Dermis microvascular lymphatic vessel endothelial cell (primary cell): ENCODE measurements at places on chromosomes 16 and 17.

- peak; percentile 46 for DNase-seq
Observed at GRCh38 chr17:80760511-80760911, 215.9 kb downstream of the RPTOR start.

DNA sequence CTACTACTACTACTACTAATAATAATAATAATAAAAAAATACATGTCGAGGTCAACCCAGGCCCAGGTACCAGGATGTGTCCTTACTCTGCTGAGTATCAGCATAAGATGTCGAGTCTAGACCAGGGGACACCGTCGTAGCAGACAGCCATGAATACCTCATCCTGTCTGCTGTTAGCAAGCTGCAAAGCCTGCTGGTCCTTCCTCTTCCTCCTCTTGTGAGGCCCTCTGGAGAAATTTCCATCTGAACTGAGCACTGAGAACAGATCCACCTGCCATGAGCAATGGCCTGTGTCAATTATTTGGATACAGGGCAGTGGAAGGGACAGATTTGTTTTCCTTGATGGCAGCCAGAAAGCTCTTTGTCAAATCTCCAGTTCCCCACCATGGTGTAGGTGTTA lies 168.5 kb downstream of the XYLT1 start:
- no peak for DNase-seq

GRCh38 chr17:20852239-20852989 lies 190.4 kb downstream of the USP22 start:
- no peak for DNase-seq

- DNase-seq: no peak
Observed at GRCh38 chr16:56414366-56414765, 11.0 kb downstream of the AMFR start.

DNA sequence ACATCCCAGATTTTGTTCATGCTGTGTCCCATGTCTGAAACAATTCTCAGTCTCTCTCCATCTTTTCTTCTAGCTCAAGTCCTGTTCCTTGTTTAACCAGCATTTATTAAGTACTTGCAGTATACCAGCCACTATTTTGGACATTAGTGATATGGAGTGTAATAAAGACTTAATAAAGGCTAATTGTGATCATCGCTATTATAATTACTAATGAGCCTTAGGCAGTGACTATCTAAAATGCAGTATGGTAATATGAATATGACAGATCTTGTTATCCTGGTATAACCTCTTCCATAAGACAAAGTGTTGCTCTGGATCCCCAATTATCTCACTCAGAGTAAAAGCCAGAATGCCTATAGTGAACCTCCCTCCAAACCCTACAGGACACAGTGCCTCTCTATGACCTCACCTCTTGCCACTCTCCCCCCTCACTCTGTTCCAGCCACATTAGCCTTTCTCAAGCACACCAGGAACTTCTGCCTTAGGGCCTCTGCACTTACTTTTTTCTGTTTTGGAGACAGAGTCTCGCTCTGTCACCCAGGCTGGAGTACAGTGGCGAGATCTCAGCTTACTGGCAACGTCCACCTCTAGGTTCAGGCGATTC lies 1.8 kb upstream of the FLOT2 start:
- no peak for DNase-seq

DNA sequence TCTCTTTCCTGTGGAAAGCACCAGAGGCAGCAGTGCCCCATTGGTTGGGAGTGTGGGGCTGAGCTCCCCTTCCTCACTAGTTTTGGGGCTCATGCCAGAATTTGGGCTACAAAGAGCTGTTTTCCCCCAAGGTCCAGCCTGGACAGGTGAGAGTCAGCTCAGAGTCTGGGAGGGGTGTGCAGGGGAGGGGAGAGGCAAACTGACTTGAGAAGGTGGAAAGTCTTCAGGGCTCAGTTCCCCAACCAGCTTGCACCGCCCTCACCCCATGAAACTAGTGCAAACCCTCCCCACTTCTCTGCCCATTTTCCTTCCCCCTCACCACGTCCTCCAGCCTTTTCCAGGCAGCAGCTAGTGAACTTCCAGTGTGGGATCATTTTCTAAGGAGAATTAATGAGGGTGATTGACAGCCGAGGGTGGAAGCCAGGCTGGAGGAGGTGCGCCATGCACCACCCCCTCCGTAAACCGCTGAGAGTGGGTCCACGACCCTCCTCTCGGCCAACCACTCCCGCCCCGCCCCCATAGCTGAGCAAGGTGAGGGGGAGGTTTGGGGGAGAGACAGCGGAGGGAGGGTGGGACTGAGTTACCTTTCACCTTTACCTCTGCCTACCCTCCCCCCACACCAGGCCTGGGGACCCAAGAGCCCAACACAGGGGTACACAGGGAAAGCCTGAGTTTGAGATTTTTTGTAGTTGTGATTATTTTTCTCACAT lies 6.2 kb upstream of the DLX4 start:
- no peak for DNase-seq

GRCh38 chr16:14483819-14484385 lies 146.2 kb downstream of the PARN start:
- DNase-seq: no peak

DNA sequence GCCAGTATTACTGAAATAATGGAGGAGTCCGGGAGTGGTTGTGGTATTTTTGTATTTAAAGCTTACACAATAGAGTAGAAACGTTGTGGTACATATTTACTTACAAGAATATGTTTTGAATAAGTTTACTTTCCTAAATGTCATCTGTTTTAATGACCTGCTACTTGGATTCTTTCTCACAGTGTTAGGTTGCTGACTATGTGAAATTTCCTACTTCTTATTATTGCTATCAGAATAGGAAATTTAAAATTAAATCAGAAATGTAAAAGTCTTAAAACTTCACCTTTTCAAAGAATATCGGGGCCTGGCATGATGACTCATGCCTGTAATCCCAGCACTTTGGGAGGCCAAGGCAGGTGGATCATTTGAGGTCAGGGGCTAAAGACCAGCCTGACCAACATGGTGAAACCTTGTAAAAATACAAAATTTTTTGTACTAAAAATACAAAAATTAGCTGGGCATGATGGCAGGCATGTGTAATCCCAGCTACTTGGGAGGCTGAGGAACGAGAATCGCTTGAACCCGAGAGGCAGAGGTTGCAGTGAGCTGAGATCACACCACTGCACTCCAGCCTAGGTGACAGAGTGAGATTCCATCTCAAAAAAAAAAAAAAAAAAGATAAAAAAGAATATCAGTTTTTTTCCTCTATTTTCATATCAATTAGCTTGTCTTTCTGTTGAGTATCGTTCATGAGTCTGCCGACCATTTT lies 77.8 kb downstream of the VMP1 start:
- DNase-seq: peak; percentile 13

DNA sequence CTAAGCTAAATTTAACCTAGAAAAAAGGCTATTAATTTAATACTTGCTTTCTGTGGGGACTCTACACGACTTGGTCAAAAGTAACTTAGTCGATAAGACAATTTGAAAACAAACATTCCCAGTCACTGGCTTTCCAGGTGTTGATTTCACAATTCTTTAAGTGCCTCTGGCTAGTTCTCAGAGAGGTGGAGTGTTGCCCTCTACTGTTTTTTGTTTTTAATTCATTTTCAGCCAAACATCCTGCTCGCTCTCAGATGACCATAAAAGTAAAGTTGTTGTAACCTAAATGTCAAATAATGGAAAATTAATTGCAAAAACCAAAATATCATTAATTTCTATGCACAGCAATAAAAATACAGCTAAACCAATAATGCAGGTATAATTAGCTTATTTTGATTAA lies 107.1 kb downstream of the MYO1D start:
- DNase-seq: peak; percentile 28

DNA sequence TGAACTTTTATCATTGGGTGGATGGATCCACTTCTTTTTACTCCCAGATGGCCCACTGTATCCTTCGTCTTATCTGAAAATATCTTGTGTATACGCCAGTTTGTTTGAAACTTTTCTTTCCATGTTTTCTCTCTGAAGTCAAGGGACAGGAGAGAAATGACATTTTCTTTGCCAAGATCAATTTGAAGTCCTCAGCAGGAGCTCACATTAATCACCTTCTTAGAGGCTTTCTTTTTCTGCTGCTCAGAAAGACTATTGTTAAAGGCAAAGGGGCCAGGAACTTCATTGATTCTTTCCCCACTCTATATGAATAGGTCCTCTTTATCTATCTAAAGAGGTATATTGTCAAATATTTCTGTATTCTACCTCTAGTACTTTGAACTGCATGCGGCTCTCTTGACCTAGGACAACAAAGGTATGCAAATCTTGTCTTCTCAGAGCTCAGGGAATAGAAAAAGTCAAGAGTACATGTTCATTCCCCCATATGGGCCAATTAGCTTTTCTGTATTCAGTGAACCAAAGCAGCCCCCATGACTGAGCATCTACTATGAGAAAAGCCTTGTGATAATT lies 583.3 kb downstream of the HS3ST4 start:
- DNase-seq: no peak

- DNase-seq: no peak
Observed at GRCh38 chr16:65697521-65697920, 575.7 kb upstream of the CDH11 start.

DNA sequence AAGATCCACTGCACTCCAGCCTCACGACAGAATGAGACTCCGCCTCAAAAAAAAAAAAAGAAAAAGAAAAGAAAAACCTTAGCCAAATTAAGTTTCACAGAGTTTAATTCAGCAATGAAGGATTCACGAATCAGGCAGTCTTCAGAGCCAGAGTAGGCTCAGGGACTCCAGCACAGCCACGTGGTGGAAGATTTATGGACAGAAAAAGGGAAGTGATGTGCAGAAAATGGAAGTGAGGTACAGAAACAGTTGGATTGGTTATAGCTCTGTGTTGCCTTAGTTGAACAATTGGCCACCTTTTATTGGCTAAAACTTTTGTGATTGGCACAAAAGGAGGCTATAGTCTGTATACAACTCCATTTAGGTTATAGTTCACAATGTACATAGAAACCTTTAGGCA lies 256.6 kb downstream of the HS3ST3B1 start:
- no peak for DNase-seq

- DNase-seq: peak; percentile 64
Observed at GRCh38 chr17:42252597-42253550, 23.3 kb downstream of the STAT5B start.

GRCh38 chr17:82528484-82529265 lies 9.1 kb downstream of the FOXK2 start:
- DNase-seq: peak; percentile 69

DNA sequence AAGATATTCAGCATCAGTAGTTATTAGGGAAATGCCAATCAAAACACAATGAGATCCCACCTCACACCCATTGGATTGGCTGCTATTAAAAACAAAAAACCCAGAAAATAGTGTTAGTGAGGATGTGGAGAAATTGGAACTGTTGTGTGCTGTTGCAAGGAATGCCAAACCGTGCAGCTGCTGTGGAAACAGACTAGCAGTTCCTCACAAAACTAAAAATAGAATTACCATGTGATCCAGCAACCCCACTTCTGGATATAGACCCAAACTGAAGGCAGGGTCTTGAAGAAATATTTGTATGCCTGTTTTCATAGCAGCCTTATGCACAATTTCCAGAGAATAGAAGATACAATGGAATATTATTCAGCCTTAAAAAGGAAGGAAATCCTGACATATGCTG lies 46.0 kb downstream of the FOXK2 start:
- DNase-seq: no peak

DNA sequence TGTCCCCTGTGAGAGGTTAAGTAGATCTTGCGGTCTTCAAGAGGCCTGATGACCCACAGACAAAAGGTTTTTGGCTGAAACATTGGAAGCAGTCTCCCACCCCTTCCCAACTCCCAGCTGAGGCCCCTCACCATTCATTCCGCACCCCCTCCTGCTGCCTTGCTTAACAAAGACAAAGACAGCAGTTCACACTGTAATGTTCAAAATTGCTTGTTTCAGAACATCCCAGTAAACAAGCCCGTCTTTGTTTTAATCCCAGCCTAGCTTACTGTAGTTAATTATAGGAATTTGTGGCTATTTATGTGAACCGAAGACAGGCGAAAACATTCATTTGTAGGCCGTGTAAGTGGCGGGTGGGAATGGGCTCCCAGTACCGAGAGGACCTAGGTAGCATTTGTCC lies 55.7 kb downstream of the IRX5 start:
- no peak for DNase-seq

DNA sequence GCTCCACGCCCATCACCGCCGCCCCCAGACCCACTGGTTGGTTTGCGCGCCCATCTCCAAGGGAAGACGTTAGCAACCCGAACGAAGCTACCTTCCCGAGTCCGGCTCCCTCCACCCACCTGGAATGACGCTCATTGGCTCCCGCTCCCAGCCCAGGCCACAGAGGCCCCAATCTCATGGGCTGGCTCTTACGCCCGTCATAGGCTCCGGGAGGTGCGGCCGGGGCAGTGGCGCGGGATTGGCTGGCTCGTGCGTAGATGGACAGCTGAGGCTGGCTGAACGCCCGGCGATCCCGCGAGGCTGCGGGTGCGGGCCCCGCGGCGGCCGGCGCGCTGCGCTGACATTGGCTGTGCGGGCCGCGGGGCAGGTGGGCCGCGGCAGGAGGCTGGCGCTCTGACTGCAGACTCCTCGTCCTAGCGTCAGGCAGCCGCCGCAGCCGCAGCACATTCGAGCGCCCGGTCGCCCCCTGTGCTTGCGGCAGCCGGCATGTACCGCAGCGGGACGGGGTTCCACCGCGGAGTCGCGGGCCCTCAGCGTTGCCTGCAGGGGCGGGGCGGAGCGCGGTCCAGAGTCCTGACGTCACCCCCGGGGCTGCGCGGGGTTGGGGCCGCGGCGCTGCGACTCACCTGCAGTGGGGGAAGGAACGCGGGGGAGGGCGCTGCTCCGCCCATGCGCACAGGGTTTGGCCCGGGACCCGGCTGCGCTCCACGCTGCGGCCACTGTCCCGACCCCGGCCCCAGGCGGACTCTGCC lies 453 bp upstream of the MYH10 start:
- peak; percentile 99 for DNase-seq

GRCh38 chr17:15414532-15415306 lies 52.7 kb downstream of the CDRT4 start:
- DNase-seq: no peak

GRCh38 chr17:29844339-29845048 lies 85.5 kb downstream of the SSH2 start:
- no peak for DNase-seq

DNA sequence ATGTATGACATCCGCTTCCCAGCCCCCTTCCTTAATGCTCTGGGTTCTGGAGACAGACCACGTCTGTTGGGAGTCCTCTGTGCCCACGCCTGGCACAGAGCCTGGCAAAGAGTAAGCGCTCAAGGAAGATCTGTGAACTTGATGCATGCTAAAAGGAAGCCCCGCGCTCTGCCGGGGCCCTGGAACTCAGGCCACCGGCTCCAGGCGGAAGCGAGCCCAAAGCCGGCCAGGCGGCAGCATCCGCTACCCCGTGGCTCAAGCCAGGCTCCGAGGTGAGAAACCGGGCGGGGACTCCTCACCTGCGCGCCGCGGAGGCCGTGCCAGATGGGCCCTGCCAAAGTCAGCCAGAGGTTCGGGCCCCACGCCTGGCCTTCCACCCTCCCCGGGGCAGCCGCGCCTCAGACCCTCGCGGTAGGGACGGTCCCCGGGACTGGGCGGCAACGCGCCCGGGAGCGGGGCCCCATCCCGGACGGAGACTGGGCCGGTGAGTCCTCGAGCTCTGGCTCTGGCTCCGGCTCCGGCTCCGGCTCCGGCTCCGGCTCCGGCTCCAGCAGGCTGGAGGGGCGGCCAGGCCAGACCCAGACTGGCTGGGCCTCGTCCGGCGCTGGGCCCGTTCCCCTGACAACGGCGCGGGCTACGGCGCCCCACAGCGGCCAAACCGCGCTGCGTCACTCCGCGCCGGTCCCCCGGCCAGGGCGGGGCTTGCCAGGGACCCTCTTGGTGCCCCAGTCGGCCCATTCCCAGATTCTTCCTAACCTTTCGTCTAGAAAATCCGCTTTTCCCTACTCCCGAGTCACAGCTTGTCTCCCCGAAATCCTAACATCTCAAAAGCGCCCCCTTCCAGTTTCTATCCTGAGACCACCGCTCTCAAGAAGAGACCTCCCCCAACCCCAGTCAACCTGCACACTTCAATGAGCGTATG lies at the start of gene ZDHHC1:
Gene ZDHHC1, minus strand, starts transcription at position 606 of the 922 bp plus-strand sequence. CDS start 8,702 bp downstream, outside the sequence.
- no peak for DNase-seq

GRCh38 chr17:50064253-50065001 lies 8.5 kb downstream of the ITGA3 start:
- peak; percentile 83 for DNase-seq
